ENCODE measurements at places on chromosomes 11 and 22.
A peak's percentile ranks its signal among the peaks of the same experiment; 100 is the strongest.

DNA sequence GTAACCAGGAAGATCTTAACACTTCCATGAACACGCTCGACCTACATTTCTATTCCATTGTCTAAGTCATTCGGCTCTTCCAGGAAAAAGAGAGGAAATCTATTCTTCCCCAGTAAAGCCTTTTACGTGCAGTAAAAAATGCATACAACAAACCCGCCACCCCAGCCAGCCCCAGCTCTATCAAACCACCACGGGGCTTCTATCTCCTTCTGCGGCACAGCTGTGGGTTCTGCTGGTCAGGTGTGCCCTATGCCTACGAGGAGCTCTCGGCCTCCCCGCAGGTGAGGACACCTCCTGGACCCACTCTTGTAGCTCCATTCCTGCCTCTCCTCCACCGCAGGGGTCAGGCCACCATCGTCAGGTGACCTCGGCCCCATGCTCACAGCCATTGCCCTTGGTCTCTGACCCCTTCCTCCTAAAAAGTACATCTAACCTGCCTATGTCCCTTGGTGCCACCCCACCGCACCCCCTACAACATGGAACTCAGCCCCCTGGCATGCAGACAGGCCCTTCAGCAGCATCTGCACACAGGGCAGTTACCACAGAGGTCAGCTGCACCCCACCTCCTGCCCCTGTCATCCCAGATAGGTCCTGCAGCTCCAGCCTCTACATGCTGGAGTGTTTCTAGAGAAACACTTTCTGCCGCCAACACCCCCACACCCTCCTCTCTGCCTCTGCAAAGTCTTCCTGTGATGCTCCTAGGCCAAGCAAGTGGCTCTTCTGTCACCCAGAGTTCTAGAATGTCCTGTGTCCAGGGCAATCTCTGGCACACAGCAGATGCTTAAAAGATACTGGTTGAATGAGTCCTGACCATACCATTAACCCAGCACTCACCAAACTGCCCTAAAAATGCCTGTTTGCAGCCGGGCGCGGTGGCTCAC, 3.1 kb downstream of the DEAF1 start:
- DNase-seq: no peak

GRCh38 chr22:27377501-27378295, 423.9 kb downstream of the MN1 start:
- DNase-seq: no peak

GRCh38 chr11:73359341-73359740, 16.9 kb upstream of the RELT start:
- no peak for DNase-seq

DNA sequence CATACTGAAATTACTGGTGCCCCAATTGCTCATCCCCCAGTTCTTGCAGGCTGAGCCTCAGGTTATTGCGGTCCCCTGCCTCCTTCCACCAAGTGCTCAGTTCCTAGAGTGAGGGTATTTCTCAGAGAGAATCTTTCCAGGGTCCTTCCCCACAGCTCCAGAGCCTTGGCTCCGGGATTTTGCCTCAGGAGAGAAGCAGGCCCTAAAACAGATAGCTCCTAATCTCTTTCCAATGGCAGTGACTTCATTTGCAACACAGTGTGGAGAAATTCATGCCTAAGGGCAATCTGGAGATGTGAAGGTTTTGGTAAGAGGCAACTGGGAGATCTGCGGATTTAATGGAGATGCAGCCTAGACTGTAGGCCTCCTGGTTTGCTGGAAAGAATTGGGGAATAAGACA, 2.9 kb downstream of the NF2 start:
- no peak for DNase-seq

DNA sequence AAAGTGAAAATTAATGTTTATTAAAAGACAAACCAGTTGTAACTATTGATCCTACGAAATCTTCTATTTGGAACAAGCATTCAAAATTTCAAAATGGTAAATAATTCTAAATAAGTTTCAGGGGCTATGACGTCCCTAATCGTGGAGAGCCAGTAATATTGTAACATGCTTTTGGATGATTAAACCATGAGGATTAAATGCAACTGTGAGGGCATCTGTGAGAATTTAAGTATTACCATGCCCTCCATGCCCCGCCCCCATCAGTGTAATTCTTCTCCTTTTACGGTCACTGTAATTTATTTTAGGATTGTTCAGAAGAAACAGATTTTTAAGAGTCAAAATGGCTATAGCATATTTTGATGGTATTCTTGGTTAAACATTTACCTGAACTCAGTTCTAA, 133.2 kb downstream of the APOL5 start:
- DNase-seq: no peak

DNA sequence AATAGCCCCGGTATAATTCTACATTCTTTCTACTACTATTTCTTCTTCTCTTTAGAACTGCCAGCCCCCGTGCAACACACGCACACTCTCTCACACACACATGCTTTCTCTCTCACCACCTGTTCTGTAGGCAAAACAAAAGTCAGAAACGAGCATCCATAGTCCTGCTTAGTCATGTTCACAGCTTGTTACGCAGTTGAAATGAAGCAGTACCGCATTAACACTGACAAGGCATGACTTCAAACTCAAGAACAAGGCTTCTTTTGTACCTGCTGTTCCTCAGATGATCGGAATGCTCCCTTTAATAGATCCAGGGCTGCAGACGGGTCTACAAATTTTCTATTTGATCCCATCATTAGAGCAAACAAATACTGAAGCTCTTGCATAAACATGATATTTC, 42.2 kb downstream of the USP28 start:
- no peak for DNase-seq

DNA sequence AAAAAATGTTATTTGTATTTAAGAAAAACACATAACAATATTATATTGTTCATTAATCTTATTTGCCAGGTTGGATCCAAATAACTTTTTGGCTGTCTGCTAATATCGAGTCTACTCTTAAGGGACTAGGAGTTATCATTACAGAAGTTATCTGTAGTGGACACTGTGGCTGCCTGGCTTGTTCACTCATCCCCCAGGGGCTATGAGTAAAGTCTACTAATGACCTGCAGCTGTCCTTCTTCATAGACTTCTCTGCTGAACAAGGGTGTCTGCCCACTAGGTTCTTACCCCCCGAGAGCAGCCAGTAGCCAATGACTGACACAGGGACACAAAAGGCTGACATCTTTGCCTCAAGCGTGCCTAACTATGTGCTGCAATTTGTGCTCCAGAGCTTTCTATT, 69.7 kb downstream of the APIP start:
- DNase-seq: no peak

DNA sequence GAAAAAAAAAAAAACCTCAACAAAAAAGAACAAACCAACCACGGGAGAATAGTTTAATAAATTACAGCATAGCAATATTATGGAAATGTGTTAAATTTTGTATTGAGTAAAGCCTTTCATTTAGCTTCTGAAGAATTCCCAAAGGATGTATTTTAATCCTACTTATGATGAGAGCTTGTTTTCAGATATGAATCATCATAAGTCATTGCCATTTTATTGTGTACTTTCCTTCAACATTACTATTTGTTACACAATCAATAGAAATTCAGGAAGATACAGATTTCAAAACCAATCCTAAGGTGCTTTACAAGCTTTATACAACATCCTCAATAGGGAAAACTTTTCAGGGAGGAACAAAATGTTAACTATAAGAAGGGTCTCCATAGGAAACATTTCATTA, 200.6 kb upstream of the CTSC start:
- peak; percentile 81 for DNase-seq

DNA sequence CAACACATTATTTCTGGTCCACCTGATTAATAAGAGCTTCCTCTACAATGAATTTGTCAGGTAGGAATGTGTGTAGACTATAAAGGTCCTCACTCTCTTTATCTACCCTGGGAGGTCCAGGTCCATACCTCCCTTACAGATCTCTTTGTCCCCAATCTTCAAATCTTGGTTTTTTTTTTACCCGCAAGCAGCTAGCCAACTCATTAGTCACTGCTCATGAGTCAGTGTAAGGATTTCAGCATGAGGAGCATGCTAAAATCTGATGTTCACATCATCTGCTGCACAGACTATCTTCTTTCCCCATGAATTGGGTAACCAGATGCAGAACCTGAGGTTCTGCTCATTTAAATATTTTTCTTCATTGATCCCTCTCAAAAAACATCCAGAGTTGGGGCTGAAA, 397.0 kb upstream of the ISX start:
- DNase-seq: no peak
